Ecto neural progenitor cell (in vitro differentiated cells): ENCODE measurements at places on chromosomes 2 and 18.
A peak's percentile ranks its signal among the peaks of the same experiment; 100 is the strongest.

DNA sequence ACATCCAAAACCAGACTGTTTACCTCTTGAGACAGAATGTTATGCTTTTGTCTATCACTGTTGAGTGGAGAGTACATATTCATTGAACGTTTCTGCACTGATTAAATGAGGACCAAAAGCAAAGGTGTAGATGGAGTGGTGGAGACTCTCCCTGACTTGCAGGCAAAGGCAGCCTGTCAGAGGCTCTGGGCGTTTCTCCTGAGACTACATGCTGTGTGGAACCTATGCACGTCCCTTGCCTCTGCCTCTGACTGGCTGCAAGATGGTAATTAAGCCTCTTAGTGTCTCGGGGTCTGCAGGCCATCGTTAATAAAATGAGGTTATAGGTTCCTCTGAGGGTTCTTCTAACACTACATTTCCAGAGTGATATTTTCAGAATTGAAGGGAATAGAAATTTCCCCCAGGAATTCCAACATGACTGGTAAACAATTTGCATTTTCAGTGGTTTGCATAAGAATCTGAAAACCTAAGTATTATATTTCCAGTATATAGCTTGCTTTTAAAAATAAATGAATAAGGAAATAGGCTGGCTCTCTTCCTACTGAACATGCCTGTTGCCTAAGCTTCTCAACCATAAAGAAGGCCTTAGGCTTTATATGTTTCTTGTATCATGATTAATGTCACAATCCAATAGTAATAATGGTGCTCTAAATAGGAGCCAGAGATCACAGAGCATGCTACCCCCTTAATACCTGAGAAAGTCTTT lies 107.4 kb downstream of the FTCDNL1 start:
- no peak for DNase-seq

GRCh38 chr2:109439986-109440385 lies 173.8 kb downstream of the SEPTIN10 start:
- no peak for DNase-seq

DNA sequence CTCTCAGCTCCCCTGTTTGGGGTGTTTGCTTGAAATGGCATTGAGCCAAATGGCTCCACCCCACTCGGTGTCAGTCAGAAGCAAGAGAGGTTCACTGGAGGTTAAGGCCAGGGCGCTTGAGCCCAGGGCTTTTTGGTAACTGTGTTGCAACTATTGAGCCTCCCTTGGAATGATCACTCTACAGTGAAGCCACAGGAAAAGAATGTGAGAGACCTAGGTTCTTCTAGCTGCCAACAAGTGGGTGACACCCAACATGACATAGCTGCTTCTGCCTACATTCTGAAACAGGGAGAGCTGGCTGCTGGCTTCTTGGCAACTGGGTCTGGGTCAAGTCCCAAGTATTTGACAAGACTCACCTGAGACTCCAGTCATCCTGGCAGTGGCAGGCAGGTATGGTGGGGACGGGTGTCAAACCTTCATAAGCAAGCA lies 7.1 kb upstream of the GRHL1 start:
- no peak for DNase-seq

- no peak for DNase-seq
Observed at GRCh38 chr18:46096651-46097300, 1.3 kb downstream of the ATP5F1A start.

- DNase-seq, result no peak
Observed at GRCh38 chr18:56036741-56037140, 448.7 kb upstream of the TCF4 start.

- no peak for DNase-seq
Observed at GRCh38 chr2:240986787-240987411, 11.5 kb upstream of the SNED1 start.

DNA sequence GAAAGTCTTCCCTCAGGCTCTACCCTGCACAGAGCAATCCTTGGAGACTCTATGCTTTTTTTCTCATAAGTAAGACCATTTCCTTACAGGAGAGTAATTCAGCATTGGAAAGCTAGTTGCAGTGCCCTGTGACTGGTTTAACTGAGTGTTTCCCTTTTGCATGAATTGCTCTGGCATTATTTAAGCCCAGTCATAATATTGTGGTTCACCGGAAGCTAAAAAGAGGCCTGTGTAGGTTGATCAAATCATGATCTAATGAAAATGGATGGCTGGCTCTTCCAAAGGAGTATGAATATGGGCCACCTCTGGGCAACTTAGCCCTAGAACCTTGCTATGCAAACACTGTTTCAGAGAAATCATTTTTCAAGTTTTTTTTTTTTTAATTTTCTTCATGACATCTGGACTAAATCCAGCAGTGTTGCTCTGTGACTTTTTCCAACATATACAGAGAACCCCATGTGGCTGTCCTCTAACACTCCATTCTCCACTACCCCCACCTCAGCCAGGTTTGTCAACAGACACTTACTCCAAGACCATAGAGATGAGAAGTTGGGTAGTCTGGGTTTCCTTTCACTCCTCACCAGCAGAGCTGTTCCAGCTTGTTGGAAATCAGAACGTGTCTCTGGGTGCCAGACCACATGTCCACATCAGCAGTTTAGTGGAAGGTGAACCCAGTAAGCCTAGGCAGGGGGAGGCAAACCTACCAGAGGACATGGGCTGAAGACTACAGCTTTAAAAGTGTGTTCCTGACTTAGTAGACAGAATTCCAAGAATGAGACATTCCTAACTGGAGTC lies 175.2 kb upstream of the SLC14A2 start:
- no peak for DNase-seq

GRCh38 chr2:26456440-26457250 lies 21.3 kb downstream of the OTOF start:
- peak; percentile 43 for DNase-seq

DNA sequence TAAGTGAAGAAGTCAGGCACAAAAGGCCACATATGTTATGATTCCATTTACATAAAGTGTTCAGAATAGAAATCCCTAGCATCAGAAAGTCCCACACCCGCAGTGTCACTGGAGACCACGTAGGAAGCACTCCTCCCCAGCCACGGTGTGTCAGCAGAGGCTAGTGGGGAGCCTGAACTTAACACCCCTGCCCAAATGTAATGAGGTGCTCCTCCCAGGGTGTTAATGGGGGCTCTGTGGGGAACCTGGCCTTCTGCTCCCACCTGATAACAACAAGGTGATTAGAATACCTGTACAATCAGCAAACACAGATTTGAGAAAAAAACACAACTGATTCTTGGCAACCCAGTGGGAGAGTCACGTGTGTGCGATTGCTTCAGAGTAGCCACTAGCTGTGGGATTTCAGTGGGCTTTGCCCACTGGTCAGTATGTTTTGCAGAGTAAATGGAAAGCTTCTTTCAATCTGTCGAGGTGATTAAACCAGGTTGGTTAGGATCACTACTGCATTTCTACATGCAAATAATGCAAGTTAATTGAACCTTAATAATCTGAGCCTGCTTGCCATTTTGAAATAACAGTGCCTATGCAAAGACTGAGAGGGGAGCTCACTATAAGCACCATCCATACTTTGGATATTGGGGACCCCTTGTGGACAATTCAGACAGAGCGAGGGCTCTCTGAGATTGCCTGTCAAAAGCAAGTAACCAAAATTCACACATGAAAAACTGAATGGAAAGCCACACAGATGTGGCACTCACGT lies 20.6 kb upstream of the ATRAID start:
- peak; percentile 58 for DNase-seq

DNA sequence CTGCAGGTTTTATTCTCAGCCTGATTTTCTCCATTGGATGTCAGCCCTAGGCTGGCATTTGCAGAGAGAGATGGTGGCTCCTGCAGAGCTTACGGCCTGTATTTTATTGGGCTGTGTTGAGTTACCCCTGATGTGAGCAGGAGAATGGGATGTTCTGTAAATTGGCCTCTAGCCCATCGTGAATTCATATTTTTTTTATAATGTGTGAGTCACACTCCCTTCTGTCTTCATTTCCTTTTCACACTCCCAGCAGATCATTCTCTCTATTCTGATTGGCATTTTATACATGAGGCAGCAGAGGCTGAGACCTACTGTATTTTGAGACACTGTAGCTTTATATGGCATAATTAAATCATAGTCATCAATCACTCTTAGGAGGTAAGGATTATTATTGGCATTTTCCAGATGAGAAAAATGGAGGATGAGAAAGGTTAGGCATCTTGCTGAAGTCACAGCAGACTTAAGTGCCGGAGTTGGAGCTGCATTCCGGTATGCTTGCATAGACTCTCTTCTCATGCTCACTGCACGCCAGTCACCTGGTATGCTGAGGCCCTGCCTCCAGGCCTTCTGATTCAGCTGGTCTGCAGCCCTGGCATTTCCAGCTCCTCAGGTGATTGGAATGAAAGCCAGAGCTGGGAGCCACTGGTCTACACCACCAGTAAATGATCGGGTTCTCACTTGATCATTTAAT lies 142.4 kb downstream of the NEDD4L start:
- DNase-seq, result no peak

DNA sequence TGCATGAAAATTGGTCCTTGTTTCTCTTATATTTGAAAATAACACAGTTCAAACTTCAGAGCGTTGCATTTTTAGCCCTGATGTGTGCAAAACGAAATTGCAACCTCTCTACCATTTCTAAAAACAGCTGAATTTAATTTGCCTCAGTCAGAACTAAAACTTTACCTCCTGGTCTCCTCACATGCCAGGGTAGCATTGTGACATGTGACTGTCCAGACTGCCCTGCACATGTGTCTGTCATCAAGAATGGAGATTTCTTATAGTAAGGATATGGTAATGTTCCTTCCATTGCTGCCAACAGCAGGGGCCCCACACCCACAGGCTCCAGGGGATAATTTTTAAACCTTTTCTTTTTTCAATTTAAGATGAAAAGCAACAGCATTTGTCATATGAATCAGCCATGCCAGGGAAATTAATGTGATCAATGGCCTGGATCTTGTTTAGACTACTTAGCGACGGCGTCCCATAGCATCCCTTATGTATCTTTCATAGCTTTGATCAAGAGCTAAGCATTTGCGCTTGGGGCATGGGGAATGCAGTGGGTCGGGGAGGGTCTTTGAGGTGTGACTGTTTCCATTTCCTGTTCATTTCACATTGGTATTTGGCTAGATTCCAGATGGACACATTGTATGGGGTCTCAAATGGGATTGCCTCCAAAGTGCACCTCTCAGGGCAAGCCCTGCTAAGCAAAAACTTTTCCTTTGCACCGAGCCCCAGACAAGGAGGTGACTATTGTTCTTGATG lies 92.4 kb upstream of the RASGRP3 start:
- no peak for DNase-seq

DNA sequence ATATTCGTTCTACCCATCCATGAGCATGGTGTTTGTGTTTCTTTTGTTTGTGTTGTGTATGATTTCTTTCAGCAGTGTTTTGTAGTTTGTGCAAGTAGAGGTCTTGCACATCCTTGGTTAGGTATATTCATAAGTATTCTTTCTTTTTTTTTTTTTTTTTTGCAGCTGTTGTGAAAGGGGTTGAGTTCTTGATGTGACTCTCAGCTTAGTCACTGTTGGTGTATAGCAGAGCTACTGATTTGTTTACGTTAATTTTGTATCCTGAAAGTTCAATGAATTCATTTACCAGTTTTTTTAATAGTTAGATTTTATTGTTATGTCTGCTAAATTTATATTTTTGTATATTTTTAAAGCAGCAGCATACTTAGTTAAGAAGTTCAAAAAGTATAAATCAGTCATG lies 834.4 kb upstream of the NRXN1 start:
- no peak for DNase-seq

- DNase-seq, result no peak
Observed at GRCh38 chr18:43012951-43013350, 102.5 kb downstream of the RIT2 start.

- DNase-seq, result no peak
Observed at GRCh38 chr18:61710082-61710620, 182.7 kb downstream of the RNF152 start.

DNA sequence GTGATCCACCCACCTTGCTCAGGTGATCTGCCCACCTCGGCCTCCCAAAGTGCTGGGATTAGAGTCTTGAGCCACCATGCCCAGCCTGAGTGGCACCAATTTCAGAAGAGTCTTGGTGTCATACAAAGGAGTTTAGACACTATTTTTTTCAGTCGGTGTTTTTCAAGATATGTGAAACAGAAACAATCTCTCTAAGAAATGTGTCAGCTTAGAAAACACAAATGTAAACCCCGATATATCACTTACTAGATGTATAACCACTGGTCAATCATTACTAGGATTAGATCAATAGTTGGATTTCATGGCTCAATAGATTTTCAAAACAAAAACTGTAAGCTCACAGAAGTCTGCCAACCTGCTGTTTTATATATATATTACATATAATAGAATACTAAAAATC lies 67.2 kb upstream of the FRZB start:
- no peak for DNase-seq
